Tibial nerve (tissue), 4 donors: ENCODE measurements at places on chromosomes 2 and 18.

GRCh38 chr2:128380061-128380889 lies 61.6 kb upstream of the HS6ST1 start:
- no peak for DNase-seq

DNA sequence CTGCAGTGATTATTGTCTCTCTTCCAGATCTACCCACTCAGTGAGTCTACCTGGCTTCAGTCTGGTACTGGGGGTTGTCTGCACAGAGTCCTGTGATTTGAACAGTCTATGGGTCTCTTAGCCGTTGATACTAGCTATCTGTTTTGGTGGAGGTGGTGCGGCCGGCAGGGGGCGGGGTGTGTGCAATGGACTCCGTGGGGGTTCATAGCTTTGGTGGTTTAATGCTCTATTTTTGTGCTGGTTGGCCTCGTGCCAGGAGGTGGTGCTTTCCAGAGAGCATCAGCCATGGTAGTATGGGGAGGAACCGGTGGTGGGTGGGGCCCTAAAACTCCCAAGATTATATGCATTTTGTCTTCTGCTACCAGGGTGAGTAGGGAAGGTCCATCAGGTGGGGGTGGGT lies 1120.1 kb upstream of the FAM98A start:
- DNase-seq, result no peak

DNA sequence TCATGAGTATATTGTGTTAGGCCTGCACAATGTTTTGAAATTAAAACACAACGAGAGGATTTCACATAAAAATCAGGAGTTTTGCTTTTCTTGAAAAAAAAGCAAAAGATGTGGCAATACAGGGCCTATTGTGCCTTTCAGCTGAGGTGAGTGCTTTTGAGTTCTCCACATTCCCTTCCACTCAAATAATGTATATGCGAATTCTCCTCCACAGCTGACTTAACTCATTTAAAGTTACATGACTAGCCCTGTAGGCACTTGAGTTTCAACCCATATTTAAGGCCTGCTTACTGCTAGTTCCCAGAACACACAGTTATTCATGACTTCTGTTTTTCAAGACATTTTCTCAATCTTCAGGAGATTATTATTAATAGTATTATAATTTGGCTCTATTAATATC lies 353.1 kb downstream of the NUP35 start:
- no peak for DNase-seq

DNA sequence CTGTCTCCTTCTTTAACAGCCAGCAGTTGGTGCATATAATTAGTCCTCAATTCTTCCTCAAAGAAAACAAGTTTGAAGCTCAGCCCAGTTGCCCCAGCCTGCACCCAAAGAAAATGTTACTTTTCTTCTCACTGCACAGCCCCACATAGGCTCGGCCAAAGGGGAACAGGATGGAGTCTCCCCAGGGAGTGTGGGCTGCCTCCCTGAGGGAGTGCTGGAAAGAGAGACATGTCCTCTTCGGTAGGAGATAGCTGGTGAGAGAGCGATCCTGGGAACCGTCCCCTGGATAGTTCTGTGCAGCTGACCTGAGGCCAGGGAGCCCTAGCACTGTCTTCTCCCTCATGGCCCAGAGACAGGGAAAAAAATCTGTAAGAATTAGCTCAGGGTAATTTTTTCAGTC lies 37.9 kb upstream of the CD207 start:
- DNase-seq, result no peak

DNA sequence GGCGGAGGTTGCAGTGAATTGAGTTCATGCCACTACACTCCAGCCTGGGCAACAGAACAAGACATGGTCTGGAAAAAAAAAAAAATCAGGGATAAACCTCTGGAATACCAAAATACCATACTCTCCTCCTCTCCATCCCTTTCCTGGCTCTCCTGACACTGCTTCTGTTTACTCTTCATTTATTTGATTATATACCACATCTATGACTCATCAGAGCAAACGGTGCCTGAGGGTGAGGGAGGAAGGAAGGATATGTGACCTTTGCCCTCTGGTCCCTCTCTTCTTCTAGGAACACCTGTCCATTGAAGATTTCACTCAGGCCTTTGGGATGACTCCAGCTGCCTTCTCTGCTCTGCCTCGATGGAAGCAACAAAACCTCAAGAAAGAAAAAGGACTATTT lies 30.0 kb downstream of the VIL1 start:
- no peak for DNase-seq
